ENCODE measurements at places on chromosomes 7 and 10.

- no peak for DNase-seq
Measured at GRCh38 chr10:117578999-117579590, 36.5 kb downstream of the EMX2 start.

DNA sequence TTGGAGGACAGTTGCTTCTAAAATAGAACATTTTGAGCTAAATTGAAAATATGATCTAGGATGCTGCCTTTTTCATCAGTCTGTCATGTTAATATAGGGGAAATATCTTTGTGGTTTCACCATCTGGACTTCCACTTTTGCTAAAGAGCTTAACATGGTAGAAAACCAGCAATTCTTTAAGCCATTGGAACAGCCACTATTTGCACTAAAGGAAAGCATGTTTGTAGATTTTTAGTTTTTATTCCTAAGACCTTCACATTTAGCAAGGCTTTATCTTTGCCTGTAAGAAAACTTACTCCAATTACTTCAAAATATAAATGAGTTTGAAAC lies 291.0 kb downstream of the RNLS start:
- DNase-seq, result no peak

GRCh38 chr7:104024632-104025031 lies 35.2 kb upstream of the RELN start:
- DNase-seq, result no peak

- DNase-seq, result no peak
Measured at GRCh38 chr10:119023553-119023868, 6.0 kb upstream of the NANOS1 start.

GRCh38 chr7:18503126-18503866 lies 7.7 kb downstream of the HDAC9 start:
- DNase-seq, result no peak

DNA sequence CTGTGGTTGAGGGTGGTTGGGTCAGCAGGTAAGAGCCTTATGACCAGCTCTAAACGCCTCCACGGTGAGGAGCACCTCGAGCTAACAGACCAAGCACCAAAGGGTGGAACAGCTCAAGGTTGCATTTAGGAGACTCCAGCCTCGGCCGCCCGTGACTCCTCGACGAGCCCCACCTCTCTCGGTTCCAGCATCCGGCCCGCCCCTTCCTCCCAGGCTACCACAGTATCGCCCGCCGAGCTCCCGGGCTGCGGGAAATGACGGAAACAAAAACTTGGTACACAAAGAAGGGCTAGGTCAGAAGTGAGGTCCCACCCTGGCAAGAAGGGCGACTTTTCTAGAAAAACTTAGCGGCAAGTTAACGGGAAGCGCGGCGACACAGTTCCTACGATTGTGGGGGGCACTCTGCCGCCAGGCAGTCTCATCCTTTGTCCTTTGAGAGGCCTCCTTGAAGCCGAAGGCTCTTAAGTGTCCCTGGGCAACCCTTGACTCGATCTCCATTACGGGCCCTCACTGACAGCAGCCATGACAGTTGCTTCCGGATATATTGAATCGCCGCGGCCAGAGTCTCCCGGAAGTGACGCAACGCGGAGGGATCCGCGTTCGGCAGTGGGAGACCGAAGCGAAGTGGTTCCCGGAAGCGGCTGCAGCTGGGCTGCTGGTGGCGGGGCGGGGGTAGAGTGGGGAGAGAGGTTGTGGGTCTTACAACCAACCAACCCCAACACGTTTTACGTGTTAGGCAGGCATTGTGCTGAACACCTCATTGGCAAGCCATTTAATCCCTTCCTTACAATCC lies 40.2 kb upstream of the ZNF518A start:
- DNase-seq, result peak; percentile 84

GRCh38 chr7:37916017-37916672 lies 472 bp downstream of the SFRP4 start:
- DNase-seq, result no peak

- no peak for DNase-seq
Measured at GRCh38 chr10:83886871-83887270, 252.4 kb upstream of the GHITM start.

GRCh38 chr10:24451325-24451820 lies 242.4 kb downstream of the KIAA1217 start:
- DNase-seq, result no peak

DNA sequence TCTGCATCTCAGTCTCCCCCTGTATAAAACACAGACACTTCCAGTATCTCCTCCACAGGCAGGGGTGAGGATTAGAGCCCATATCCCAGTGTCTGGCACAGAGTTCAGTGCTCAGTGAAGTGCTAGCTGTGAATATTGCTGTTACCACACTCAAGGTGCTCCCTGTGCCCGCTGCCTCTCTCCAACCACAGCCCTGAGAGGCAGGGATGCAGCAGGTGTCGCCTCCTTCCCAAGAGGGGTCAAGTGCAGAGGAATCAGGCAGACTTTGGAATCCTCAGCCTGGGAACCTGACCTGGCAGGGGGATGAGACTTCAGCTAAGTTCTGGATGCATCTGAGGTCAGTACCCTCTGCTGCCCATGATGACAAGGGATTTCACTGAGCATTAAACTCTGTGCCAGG lies 163.1 kb downstream of the GFRA1 start:
- DNase-seq, result no peak

GRCh38 chr10:13449296-13449695 lies 79.5 kb downstream of the BEND7 start:
- no peak for DNase-seq

GRCh38 chr7:148304456-148304855 lies 286.1 kb upstream of the C7orf33 start:
- no peak for DNase-seq

DNA sequence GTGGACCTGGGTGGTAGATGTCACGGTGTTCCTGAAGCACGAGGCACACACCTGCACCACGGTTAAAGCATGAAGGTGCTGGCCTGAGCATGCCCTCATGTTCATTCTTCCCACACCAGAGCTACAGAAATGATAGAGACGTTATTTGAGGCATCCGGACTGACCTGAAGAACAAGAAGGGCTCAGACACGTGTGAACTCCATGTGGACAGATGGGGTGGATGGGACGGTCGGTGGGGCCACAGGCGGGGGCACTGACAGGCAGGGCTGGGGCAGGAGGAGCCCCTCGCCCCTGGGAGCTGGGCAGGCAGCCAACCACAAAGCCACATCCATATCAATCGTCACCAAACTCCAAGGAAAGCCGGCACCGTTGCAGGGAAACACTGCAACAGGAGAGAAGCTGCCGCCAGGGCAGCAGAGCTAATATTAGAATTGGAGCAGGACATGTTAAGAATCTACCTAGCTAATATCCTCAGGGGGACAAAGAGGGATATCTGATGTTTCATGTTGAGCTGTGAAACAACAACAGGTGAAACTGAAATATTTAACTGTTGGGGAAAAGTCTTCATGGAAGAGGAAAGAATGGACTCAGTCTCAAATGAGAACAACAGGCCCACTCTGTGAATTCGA lies 37.8 kb upstream of the DIP2C start:
- DNase-seq, result no peak

- DNase-seq, result no peak
Measured at GRCh38 chr7:83677180-83677866, 28.4 kb upstream of the SEMA3E start.

DNA sequence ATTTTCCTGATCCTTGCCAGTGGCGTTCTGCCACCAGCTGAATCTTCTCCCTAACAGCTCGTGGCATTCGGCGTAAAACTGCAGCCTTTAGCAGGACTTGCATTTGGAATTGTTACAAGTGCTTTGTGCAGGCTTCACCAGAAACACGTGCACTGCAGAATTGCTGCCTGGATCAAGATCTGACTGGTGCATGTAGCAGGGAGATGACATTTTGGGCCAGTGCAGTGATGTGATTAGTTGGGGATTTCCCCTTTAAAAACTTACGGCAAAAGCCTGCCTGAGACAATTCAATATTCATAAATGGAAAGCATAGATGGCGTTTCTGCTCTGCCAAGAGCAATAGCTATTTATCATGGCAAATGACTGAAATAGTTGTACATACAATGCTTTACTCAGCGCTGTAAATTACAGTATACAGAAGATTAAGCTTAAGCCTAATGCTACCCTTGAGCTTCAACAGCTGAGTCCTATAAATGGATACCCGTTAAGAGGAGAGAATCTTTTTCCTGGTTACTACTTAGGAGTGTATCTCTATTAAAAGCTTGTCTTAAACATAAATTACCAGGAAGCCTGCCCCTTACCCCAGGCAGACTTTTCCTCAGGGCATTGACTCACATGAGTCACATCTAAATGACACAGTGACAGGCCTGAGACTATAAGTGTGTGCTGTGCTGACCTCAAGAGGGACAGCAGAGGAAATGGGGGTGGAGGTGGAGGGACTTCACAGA lies 106.3 kb downstream of the ATXN7L1 start:
- no peak for DNase-seq

- no peak for DNase-seq
Measured at GRCh38 chr7:107924841-107925504, 34.0 kb downstream of the DLD start.

GRCh38 chr10:3480990-3481315 lies 304.1 kb downstream of the KLF6 start:
- DNase-seq, result no peak

DNA sequence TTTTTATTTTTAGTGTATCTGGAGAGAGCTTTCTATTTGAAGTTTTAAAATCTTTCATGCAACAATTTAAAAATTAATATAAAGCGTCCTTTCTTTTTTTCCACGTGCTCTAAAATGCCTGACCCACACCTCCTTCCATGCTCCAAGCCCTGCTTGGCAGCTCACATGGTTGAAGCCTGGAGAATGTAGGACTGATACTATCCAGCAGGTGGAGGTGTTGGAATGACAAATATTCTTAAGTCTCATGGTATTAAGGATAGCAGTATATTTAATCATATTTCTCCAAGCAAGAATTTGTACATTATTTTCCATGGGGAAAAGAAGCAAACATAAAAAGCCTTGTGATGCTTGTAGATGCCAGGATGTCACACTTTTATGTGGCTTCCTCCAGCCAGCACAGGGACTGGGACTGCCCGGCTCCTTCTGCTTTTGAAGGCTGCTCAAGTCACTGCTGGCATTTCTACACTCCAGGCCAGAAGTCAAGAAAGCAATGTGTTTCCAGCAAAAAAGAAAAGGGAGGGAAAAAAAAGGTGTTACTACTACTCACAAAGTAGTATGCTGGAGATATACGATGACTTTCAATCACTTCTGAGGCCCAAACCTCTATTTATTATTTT lies 49.7 kb downstream of the BZW2 start:
- DNase-seq, result no peak

DNA sequence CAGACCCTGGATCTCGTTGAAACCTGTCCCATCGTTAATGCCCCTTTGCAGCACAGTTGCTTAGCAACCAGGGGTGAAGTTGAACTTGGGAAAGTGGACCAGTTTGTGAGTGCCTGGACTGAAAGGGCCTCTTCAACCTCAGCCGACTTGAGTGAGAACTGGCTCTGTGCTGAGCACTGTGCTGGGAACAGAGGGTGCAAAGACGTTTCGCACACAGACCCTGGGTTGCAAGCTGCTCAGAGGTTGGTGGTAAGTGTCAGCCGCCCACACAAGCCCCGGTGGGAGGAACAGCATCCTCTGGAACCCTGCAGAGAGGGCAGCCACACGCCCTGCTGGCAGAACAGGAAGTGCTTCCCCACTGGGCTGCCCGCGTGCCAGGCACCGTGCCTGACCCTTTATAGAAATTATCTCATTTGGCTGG lies 89.2 kb downstream of the CARD11 start:
- DNase-seq, result no peak

GRCh38 chr7:111089822-111090426 lies 1.0 kb upstream of the LRRN3 start:
- no peak for DNase-seq

- no peak for DNase-seq
Measured at GRCh38 chr7:112502700-112503099, 21.9 kb downstream of the LSMEM1 start.

DNA sequence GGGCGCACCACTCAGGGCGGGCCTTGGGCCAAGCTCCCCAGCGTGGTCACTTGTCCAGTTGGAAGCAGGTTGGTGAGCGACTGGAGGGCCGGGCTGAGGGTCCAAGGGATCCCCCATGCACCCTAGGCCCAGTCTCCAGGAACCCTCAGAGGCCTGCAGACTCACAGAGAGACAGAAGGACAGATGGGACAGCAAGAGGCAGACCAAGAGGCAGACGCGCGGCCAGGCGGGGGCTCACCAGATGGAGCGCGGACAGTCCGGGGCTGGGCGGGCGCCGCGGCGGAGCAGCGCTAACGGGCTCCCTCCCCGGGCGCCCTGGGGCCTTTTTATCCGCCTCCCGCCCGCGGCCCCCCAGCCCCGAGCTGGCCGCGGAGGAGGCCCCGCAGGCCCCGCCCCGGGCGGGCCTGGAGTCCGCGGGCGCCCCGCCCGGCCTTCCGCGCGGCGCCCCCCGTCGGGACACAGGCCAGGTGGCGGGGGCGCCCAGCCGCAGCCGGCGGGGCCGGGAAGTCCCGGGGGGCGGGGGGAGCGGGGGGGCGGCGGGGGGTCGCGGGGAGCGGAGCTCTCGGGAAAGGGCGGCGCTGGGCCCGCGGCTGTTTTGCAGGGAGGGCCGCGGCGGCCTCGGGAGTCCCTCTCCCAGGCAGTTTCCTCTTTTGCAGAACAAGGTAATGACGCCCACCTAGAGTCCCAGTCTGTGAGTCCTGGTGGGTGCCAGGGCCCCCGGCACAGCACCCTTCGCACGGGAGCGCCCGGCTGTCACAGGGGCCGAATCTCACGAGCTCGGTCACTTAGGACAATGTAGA lies at the start of gene LOXL4:
Gene LOXL4 (minus strand): TSS at position 301 of the 800 bp plus-strand sequence. CDS start 5,175 bp downstream, outside the sequence.
- no peak for DNase-seq

DNA sequence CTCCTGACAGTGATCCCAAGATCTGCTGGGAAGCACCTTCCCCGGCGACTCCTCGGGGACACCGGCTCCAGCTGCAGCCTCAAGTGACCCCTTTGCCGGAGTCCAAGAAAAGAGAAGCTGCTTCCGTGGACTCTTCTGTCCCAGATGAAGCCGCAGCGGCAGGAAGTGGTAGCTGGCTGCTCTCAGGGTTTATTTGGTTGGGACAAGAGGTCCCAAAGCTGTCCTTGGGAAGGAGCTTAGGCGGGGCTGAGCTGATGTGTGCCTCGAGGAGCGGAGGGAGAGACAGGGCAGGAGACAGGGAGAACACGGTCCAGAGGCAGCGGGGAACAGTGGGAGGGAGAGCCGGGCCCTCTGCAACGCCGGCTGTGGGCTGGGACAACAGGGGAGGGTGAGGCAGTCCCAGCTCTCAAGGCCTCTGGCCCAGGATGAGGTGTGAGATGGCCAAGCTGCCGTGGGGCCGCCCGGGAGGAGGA lies 13.1 kb upstream of the FAM20C start:
- DNase-seq, result no peak

DNA sequence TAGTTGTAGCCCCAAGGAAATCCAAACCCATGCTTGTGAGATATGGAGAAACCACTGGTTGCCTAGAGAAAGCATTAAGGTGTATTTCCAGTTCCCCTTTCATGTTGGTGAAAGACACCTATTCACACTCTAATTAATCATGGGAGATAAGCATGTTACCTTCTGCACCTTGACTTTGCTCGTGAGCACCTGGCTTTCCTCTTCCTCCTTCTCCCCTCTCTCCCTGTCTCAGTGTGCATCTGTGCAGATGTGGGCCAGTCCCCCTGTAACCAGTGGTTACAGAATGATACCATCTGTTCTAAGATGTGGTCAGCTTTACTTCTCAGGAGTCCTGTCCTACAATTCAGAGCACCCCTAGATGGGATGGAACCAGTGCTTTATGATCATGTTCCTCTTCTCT lies 160.6 kb downstream of the LCOR start:
- no peak for DNase-seq

- no peak for DNase-seq
Measured at GRCh38 chr7:117095055-117095454, 141.8 kb downstream of the ST7 start.

All from activated T-helper 1 cell treated with anti-CD3 and anti-CD28 coated beads, Interleukin-2, amount 50 U/mL, for 16 hours (primary cell).